ENCODE measurements at places on chromosomes 16 and 17.

- H3K36me3 ChIP-seq: no peaks in the 10 kb centered on the region
- H3K27ac ChIP-seq: peak overlapping the region; percentile 74
- H3K27me3 ChIP-seq: no peaks in the 10 kb centered on the region
- H3K4me3 ChIP-seq: peak overlapping the region; percentile 4
- H3K4me1 ChIP-seq: peaks cover 97% of the 10 kb centered on the region
These were observed 293.7 kb downstream of the SEC14L1 start for GRCh38 chr17:77434136-77435114.

GRCh38 chr16:287298-287811 is 4.4 kb downstream of the PDIA2 start:
- peaks cover 42% of the 10 kb centered on the region for H3K36me3 ChIP-seq
- no peak overlapping the region for H3K4me3 ChIP-seq
- H3K4me1 ChIP-seq: no peaks in the 10 kb centered on the region
- no peak overlapping the region for H3K27ac ChIP-seq
- H3K27me3 ChIP-seq: no peaks in the 10 kb centered on the region
- DNase-seq: no peak

GRCh38 chr16:54375071-54375470 is 88.5 kb upstream of the IRX3 start:
- H3K36me3 ChIP-seq: no peaks in the 10 kb centered on the region
- no peaks in the 10 kb centered on the region for H3K4me1 ChIP-seq
- no peak for DNase-seq
- H3K4me3 ChIP-seq: no peak overlapping the region
- H3K27ac ChIP-seq: no peak overlapping the region
- H3K27me3 ChIP-seq: peaks cover 26% of the 10 kb centered on the region

- no peaks in the 10 kb centered on the region for H3K27me3 ChIP-seq
- peak overlapping the region; percentile 48 for H3K4me3 ChIP-seq
- H3K27ac ChIP-seq: peak overlapping the region; percentile 89
- H3K36me3 ChIP-seq: no peaks in the 10 kb centered on the region
- peaks cover 47% of the 10 kb centered on the region for H3K4me1 ChIP-seq
- DNase-seq: no peak
These were observed 70.6 kb downstream of the SREBF1 start for GRCh38 chr17:17766077-17766743.

DNA sequence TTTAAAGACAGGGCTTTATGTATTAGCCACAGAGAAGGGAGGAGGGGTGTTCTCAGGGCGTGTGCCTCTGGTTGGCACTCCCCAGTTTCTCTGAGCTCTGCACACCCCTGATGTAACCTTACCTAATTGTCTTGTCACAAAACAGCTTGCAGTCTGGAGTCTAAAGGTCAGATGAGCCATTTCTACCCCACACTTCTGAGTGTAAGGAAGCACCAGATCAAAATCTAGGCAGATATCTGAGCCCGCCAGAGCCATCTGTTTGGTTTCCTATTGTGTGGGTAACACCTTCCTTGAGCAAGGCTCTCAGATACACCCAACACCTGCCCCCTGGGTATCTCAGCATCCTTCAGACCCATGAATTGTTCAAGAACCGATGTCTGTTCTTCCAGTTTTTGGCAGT is 15.5 kb downstream of the CDH1 start:
- no peak overlapping the region for H3K4me3 ChIP-seq
- DNase-seq: no peak
- peaks cover 4% of the 10 kb centered on the region for H3K27me3 ChIP-seq
- H3K4me1 ChIP-seq: peaks cover 33% of the 10 kb centered on the region
- no peaks in the 10 kb centered on the region for H3K36me3 ChIP-seq
- H3K27ac ChIP-seq: peak overlapping the region; percentile 24
